ENCODE measurements at places on chromosomes 2 and 18.
A peak's percentile ranks its signal among the peaks of the same experiment; 100 is the strongest.

- DNase-seq = no peak
These were observed 857 bp upstream of the CROCC2 start for GRCh38 chr2:240905176-240905781.

- DNase-seq = no peak
These were observed 94.5 kb upstream of the FN1 start for GRCh38 chr2:215530191-215530968.

GRCh38 chr2:192775459-192776262 is 580.9 kb upstream of the TMEFF2 start:
- no peak for DNase-seq

- no peak for DNase-seq
These were observed 33.0 kb downstream of the CYRIA start for GRCh38 chr2:16632598-16632997.

- peak; percentile 62 for DNase-seq
These were observed 3.0 kb upstream of the IRS1 start for GRCh38 chr2:226802573-226802972.

GRCh38 chr2:233021771-233022170 is 8.7 kb upstream of the NGEF start:
- DNase-seq = no peak

DNA sequence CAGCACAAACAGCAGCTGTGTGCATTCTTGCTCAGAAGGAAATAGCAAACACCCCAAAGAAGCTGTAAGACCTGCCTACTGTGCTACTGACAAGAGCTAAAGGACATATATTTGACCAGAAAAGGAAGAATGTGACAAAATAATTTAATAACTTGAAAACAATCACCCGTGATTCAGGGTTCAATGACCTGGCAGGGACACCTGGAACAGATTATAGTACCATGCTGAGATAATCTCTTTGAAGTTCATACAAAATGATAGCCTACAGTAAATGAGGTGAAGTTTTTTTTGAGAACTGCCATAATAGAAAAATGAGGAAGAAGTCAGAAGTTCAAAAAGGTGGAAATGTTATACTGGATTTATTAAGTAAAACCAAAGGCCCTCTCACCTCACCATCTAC is 324.8 kb upstream of the GULP1 start:
- no peak for DNase-seq

DNA sequence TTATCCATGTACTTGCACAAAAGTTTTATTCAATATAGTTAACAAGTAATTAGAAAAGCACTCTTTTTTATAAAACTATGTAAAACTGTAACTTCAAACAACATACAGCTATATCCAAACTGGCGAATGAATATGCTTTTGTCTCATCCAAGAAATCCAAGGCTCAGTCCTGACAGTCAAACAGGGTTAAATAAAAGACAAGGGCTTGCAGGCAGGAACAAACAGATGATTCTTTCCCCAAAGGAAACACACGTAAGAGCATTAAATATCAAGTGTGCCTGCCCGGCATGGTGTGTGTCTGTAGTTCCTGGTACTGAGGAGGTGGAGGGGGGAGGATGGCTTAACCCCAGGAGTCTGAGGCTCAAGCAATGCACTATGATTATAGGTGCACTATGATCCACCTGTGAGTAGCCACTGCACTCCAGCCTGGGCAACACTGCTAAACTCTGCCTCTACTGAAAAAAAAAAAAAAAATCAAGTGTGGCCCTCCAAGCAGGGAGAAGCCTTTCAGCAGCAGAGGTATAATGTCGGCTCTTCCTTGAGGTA is 171.3 kb downstream of the DLGAP1 start:
- DNase-seq = no peak

DNA sequence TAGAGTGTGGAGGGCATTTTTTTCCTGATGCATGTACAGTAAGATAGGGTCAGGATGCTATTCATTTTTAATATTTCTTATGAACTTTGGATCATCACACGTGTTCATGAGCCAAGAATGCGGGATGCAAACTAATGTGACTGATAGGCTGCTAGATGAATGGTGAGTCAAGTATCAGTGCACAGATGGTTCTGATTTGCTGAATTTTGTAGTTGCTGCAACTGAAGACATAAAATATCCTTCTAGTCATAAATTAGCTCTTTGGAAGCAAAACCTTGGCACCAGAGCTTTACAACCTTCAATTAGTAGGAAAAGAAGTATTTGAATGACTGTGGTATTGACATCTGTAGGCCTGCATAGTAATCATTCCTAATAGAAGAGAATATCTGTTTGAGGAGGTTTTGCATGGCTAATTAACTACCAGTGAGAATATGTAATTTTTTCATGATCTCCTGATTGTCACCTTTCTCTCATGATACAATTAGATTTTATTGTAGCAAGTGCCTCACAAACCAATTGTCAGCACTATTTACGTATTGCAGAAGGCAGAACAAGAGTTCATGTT is 94.0 kb downstream of the VRK2 start:
- DNase-seq = no peak

DNA sequence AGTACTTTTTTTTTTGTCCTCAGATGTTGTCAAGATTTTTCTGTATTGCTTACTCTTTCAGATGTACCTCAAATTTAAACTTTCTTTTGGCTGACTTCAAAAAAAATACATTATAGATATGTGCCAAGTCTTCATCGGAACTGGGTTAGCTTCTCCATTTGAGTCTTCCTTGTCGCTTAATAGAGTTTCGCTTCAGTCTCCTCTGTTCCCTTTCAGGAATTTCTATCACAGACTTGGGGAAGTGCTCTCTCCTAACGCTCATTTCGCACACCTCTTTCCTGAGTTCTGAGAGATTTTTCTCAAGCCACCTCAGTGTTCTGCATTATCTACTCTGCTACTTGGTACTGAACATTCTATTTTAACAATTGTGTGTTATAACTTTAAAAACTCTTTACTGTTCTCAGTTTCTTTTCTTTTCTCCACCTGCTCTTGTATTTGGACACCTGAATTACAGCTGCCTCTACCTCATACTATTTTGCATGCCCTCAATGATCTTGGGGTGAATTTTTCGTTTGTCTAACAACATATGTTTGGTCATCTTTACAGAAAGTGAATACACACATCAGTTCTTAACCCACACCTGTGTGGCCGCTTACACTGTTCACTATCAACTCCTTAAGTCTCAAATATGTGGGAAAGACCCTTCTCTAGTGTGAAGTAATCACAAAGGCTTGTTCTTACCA is 16.5 kb downstream of the PTPN2 start:
- no peak for DNase-seq

- DNase-seq = no peak
These were observed 57.4 kb downstream of the GATA6 start for GRCh38 chr18:22226801-22227200.

GRCh38 chr2:152420363-152420762 is 85.4 kb downstream of the FMNL2 start:
- no peak for DNase-seq

- no peak for DNase-seq
These were observed 412.6 kb upstream of the FAM98A start for GRCh38 chr2:34011684-34012083.

DNA sequence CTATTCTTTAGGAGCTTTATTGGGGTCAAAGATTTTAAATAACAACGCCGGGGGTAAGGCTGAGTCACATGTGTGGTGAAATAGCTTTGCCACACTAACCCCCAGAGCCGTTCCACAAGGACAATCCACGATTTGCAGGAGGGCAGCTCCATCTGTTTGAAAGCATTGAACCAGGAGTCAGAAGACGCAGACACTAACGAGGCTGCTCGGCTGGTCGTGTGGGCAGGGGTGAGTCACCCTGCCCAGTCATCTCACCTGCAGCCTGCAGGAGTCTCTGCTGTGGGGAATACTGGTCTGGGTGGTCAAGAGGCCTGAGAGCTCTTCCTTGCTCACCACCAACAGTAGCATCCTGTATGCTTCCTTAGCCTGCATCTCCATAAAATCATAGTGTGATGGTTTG is 149.2 kb upstream of the NCK2 start:
- DNase-seq = peak; percentile 7

GRCh38 chr2:71849111-71849510 is 298.6 kb downstream of the CYP26B1 start:
- no peak for DNase-seq

- no peak for DNase-seq
These were observed 84.3 kb downstream of the NEB start for GRCh38 chr2:151649966-151650365.

DNA sequence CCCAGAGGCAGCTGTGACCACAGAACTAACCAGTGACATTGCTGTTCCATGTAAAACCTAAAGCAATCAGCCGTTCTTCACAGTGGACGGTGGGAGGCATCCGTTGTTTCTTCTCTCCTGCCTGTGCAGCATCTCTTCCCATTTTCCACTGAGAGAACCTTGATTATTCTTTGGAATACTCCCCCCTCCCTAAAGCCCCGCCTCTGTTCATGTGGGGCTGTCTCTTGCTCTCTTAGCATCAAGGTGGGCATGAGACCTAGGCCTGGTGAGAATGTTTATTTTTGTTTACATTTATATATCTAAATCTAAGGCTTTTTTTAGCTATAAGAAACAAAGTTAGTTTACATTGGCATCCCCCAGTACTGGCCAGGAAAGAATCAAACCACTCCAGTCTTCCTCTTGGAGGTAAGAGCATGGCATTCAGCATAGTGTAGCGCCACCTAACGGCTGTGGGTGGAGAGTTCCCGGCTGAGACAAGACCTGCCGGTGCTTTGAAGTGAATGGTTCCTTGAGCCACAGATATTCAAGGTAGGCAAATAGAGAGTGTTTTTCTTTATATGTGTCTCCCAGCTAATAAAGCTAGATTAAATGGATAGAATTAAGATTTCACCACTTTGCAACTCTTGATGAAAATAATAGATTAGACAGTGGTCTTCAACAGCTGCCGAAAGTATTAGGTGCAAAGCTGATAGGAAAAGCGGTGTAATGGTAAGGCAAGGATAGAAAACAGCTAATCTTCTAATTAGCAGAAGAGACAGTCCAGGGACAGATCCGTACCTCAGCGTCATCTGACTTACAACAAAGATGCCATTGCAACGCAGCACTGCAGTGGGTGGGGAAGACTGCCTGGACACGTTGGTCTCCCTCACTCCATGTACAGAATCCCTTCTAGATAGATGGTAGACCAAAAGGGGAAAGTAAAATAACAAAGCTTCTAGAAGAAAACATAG is 219.6 kb upstream of the RAB12 start:
- peak; percentile 74 for DNase-seq

DNA sequence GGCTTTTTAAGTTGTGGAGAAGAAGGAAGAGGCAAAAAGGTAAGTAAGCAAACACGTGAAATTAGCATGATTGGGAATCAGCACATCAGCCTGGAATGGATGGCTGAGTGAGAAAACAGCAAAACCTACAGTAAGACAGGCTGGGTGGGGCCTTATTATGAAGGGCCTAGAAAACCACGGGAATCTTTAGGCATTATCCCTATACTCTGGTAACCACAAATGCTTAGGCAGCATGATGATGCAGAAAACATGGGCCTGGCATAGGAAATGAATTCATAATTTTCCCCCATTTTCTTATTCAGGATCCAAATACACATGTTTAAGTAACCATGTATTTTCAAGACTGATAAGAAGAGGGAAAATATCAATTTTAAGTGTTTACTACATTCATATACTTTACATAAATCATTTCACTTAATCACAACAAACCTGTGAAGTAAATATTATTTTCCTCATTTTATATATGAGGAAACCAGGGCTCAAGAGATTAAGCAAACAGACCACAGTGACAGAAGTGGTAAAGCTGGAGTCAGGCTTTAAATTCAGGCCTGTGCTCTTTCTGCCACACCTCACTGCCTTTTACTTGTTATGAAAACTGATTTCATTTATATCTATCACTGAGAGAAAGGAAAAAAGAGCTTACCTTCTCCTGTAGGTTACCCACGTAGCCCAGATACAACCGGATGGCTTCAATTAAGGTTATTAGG is 4.0 kb downstream of the TMEM17 start:
- DNase-seq = peak; percentile 55

DNA sequence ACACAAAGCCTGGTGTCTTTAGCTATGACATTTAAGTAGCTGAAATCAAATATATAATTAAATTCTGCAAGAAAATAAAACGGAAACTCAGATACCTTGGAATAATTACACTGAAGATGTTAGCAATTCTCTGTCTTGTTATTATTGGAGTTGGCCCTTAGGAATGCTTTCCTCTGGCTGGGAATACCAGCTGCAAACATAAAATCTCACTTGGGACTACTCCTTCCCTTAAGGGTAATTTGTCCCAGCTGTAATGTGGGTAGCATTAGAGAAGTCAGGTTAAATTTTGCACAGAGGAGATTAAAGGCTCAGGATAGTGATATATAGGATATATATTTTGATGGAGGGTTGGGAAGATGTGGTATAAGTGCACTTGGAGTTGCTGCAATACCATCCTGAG is 37.3 kb upstream of the GRP start:
- DNase-seq = no peak

DNA sequence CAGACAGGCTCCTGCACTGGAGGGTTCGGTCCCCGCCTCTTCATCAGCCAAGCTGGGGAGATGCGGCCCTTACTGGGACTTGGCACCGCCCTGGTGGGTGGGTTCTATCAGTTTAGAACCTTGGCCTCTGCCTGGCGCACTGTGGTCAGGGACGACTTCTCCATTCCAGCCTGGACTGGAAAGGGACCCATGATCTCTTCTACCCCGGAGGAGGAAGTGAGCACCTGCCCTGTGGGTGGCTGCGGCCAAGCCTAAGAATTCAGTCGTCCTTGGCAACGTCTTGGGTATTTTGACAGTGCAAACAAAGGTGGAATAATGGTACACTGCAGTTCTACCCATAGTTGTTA is 106.9 kb upstream of the CD302 start:
- DNase-seq = no peak

- DNase-seq = no peak
These were observed 129.5 kb upstream of the NYAP2 start for GRCh38 chr2:225270053-225270452.

DNA sequence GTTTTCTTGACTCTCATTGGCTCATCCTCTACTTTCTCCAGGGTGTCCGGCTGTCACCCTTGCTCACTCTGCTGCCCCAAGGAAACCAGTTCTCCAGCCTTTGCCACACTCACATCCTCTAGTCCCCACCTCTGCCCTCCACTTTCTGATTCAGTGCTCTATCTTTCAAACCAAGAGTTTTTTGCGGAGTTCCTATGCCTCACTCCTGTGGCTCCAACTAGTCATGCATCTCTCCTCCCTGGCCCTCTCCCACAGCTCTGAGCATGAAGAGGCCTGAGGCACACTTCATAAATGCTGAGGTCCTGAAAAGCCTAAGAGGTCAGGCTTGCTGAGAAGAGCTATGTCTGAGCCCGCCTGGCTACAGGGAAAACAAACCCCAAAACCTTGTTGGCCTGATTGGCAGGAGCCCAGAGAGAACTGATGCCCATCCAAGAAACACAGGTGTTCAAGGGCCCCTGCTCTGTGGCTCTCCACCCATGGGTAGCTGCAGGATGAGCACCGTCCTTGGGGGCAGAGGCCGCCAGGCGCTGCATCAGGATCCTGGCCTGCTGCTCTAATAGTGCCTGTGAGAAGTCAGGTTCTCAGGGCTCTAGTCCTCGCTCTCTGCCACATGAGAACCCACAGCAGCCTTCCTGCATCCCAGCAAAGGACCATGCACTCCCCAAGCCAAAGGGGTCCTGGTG is 42.1 kb downstream of the HS1BP3 start:
- no peak for DNase-seq

Measured in SJSA1 (cell line).